ENCODE measurements at places on chromosomes 4 and X.
A peak's percentile ranks its signal among the peaks of the same experiment; 100 is the strongest.

GRCh38 chr4:95068818-95069478 lies 311.2 kb downstream of the BMPR1B start:
- no peak for DNase-seq

DNA sequence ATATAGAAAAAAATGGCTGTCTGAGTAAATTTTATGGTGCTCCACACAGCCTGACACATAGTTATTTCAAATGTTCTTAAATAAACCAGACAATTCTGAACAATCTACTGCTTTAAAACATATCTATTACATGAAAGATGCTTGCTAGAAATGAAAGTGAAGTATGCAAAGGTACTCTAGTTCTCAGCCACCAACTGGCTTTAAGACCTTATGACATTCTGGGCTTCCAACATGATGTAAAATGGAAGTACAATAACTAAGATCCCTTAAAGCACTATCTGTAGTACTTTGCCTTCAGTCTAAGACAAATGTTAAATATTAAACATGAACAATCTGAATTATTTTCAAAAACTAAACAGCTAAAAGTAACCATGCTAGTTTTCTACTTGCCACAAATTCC lies 17.3 kb downstream of the HUWE1 start:
- DNase-seq: no peak

DNA sequence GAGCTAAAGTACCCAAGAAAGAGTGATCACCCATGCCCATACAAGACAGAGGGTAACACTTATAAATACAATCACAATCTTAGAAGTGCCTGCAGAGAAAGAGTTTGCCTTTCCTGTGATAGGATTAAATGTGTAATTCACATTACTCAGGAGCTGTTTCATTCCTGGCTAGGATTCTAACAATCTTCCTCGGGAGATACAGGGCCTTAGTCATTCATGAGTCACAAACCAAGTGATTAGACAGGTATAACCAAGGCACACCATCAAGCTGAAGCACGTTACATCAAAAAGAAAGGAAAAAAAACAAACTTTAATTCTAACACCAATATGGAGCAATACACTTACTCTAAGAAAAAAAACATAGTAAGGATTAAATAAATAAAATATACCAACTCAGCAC lies 14.9 kb downstream of the ABCG2 start:
- DNase-seq: no peak

DNA sequence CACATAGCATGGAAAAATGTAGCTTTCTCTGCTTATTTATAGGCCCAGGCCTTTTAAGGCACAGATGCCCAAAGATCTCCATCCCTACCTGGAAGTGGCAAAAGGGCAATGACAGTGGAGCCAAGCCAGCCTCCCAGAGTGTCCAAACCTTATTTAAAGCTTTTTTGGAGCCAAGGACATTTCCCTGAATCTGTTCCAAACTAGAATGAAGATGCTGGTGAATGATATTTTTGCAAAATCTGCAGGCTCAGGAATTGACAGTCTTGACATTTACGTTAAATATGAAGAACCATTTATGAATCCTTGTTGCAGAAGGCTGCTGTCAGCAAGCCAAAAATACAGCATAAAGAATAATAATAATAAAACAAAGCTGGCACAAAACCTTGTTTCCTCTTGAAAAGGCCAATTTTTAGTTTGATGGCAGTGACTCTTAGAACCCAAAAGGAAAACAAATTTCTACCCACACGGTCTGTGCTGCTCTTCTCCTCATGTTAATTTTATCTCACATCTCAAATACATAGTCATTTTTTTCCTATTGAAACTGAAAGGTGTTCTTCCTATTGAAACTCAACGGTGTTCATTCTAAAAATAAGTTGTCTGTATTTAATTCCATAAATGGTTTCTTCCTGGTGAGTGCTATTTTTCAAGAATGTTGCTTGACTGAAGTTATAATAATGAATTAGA lies 206.3 kb upstream of the TBL1X start:
- DNase-seq: no peak

DNA sequence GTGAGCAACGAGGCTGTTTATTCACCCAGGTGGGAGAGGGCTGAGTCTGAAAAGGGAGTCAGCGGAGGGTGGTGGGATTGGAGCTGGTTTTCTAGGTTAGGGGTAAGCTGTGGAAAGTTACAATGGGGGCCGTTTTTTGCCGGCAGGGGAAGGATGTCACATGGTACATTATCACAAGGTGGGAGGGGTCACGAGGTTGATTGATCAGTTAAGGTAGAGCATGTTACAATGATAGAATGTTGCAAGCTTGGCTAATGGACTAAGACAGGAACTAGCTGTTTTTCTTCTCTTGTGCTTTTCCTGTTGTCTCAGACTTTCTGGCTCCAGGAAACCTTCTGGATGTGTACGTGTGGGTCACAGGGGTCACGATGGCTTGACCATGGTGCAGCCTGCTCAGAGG lies 536.3 kb upstream of the HTR2C start:
- DNase-seq: no peak

DNA sequence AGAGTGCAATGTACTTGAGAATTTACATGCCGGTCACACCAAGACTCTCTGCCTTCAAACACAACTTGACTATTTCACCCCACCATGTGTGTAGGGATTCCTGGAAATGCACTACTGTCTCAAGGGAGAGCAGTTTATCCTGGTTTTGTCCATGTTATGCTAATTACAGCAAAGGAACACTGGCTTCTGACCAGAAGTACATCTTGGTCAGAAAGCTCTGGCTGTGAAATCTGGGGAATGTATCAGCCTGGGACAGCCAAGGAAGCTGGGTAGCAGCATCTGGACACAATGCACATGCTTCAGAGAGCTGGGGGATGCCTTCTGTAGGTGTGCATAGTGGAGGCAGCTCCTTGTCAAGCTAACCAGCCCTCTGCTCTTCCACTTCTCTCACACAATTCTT lies 1432.6 kb upstream of the TENM3 start:
- no peak for DNase-seq

- DNase-seq: no peak
These were observed 23.5 kb downstream of the PIR start for GRCh38 chrX:15469613-15470012.

- DNase-seq: no peak
These were observed 717.6 kb upstream of the HS3ST1 start for GRCh38 chr4:12146339-12146738.

GRCh38 chrX:152600853-152601633 lies 36.7 kb upstream of the GABRQ start:
- peak; percentile 15 for DNase-seq

DNA sequence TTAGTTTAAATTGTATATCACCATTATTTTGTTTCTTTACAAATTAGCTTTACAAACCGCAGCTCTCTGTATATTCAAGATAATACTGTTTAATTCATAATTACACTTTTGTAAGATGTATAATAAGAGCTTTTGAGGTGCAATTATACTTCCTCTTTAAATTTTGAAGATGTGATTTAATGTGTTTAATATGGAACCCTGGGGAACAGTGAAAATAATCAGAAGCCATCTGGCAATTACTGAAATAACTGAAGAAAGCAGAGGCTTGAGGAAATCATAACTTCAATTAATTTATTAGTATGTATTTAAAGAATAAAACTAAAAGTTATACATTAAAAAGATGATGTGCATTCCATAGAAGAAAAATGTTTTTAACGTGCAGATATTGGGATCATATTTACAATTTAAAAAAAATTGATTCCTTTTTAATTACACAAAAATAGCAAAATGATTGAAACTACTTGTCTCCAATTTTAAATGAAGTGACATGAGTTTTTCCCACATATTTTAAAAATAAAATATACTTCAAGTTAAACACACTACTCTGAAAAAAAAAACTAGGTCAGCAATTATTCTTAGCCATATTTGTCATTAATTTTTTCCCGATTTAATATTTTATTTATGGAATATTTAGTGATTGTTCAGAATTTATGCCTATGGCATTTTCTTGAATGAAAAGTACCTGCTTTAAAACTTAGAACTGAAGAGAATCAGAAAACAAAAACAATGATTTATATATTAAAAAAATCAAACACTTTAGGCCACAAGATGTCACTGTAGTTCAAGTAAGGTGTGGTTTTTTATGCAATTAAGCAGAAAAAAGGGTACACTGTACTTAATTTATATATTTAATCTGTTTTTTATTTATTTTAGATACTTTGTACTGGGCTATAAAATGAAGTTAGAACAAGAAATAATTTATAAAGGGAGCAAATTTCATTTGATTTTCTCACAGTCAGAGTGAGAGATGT lies 942.7 kb upstream of the NDST4 start:
- no peak for DNase-seq
